Cortex of kidney (tissue), 1 donor: ENCODE measurements at places on chromosomes 2 and 18.

- DNase-seq: no peak
Measured at GRCh38 chr2:65681503-65681902, 249.1 kb upstream of the SPRED2 start.

DNA sequence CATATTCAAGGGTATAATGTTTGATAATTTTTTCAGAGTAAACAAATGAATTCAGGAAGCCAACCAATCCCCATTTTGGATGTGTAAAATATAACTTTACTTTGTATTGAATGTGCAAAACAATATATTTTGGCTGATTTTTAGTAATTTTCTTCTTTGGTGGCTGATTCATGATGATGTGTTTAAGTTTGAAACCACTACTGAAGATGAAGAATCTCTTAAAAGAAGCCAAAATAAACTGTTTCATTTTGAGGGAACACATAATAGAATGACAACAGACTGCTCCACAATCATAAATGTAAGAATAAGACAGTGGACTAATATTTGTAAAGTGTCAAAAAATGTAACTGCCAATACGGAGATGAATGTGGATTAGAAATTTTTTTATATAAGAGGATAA, 52.5 kb upstream of the TRIM43 start:
- DNase-seq: no peak

DNA sequence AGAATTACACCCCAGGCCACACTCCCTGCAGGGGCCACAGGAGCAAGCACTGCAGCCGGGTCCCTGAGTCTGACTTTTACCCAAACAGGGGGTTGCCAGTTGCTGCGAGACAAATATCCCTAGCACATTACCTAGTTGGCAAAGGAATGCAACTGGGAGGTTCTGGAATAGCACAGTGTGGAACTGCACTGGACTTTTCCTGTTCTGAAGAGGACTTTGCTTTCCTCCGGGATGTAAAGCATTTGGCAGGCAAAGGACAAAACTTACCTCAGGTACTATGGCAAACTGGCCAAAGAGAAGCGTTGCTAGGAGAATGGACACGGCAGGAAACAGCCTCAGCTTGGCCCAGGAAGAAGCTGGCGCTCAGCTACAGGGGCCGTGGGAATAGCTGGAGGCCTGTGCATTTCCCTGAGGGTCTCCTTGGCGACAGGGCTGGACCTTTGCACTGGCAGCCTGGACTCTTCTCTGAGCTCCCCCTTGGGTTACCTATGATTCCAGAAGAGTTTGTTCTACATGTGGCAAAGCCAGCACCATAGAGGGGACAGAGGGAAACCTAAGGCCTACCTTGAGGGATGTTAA, 45.0 kb downstream of the BCL11A start:
- DNase-seq: no peak

GRCh38 chr2:96977631-96978195, 8.7 kb downstream of the FAM178B start:
- no peak for DNase-seq

- DNase-seq: no peak
Measured at GRCh38 chr2:216884347-216884746, 24.5 kb upstream of the TNP1 start.

DNA sequence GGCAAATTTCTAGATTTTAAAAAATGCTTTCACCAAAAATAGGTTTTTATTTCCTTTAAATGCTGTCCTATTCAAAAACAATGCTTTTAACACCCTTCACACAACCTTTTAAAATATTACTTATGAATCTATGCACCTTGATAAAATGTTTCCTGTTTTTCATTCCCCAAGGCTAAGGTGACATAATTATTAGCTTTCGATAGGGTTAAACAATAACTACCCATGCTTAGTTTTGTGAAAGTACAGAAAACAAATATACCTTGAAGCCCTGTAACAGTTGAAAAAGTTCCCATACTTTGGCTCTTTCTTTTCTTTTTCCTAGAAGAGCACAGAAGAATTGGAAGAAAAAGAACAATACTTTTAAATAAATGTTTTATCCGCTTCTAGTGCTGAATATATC, 54.9 kb upstream of the ITPRID2 start:
- no peak for DNase-seq
